ENCODE measurements at places on chromosomes 3 and 15.

- DNase-seq: no peak
Observed at GRCh38 chr3:131371688-131372066, 9.9 kb upstream of the NUDT16 start.

- DNase-seq: no peak
Observed at GRCh38 chr3:57078344-57078634, 17.8 kb downstream of the SPATA12 start.

- no peak for DNase-seq
Observed at GRCh38 chr15:84982301-84982920, 755 bp downstream of the PDE8A start.

DNA sequence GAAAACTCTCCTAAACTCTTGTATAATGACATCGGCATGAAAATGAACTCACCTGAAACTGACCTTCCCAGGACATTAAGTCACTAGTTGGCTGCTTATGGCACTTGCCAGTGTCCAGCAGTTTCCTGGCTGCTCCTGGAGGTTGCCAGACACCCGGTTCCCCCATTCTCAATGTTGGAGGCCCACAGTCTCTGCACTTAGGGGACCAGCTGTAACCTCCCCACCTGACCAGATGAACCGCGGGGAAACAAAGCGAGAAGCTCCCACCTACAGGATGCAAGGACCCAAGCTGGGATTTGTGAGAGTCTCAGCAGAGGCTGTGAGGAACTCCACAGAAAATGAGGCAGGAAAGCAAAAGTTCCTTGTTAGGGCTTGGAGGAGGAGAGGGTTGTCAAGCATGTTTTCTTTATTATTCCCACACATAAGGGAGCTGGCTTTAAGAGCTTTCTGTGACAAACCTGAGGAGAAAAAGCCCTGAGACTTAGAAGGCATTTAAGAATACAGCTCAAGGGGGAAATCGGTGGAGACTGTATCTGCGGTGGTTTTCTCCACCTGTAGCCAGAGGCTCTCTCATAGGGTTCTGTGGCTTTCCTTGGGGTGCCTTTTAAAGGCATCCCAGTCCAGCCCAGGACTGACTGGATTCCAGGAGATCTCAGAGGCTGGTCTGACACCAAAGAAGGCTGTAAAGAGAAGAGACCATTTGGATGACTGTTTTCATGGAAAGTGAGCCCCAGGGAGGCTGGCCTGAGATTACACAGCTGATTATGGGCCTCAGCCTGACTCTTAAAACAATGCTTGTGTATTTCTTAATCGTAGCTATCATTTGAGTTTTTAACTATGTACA lies 4.6 kb downstream of the TPM1 start:
- DNase-seq: no peak

GRCh38 chr3:193372783-193373182 lies 5.8 kb downstream of the ATP13A5 start:
- no peak for DNase-seq

- DNase-seq: no peak
Observed at GRCh38 chr3:42270561-42270960, 4.6 kb upstream of the CCK start.

- no peak for DNase-seq
Observed at GRCh38 chr3:37571269-37571668, 290.4 kb upstream of the CTDSPL start.

GRCh38 chr3:59654123-59654479 lies 604.3 kb upstream of the CFAP20DC start:
- DNase-seq: no peak

DNA sequence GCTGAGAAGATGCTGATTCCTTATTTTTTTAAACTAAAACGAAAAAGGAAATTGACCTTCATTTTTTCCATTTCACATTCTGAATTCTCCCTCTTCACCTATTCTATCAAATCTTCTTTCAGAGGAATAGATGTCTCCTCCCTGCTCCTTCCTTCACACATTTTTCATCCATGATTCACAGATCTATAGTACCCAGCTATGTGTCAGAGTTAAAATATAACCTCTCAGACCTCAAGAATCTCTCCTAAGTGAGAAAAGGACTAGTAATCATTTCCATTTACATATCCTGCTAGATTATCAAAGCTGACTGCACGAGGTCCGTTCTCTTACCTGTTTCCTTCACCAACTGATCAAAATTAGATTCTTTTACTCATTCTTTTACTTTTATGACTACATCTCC lies 1297.6 kb upstream of the ALCAM start:
- no peak for DNase-seq

- DNase-seq: no peak
Observed at GRCh38 chr3:25903371-25904129, 113.7 kb downstream of the OXSM start.

GRCh38 chr3:126903521-126903920 lies 79.4 kb upstream of the PLXNA1 start:
- no peak for DNase-seq

GRCh38 chr3:44280077-44280476 lies 38.4 kb downstream of the TOPAZ1 start:
- DNase-seq: no peak
